ENCODE measurements at places on chromosomes 6 and 20.

DNA sequence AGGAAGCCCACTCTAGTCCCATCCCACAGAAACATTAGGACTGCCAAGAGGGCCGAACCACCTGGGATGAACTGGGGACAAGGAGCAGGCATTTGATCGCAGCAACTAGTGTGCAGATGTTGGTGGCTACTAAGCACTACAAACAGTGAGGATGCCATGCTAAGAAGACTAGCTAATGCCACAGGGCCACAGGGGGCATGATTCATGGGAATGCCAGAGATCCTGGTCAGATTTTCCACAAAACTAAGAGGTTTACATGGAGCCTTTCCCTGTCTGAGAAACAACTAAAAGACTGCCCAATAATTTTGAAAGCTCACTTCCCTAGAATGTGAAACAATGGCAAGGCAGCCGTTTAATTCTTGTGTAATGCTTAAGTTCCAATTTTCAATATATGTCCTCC lies 375.9 kb upstream of the PTCHD4 start:
- DNase-seq, result peak; percentile 3

DNA sequence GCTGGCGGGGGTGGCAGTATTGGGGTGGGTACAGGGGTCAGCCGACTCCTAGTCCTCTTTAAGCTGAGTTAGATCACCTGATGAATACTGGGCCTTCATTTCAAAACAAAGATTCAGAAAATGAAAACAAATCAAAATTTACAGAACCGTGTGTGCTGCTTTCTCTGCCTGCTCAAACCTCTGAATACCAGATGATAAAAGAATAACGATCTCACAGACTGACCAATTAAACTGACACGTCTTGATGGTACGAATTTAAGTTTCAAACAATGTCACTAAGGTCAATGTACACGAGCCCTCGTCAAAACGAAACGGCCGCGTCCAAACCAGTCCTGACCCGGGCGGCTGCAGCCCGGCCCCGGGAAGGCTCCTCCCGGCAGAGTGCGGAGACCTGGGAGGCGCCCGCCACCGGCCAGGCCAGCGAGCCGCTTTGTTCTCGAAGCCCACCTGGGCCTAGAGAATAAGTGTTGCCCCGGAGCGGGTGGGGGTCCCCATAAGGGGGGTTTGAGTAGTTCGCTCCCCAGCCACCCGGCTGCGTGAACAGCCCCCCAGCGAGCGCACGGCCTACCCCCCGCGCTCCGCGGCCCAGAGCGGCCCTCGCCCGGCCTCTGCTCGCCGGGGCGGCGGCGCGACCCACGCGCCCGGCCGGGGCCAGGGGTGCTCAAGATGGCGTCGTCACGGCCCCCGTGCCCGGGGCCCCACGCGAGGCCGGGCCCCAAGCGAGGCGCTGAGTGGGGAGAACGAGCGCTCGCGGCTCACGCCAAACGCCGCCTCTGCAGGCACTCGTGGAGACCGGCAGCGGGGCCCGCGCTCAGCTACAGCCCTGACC lies 728 bp downstream of the PSMA7 start:
- DNase-seq, result no peak

- DNase-seq, result no peak
Measured at GRCh38 chr6:39339096-39339867, 16.8 kb upstream of the KCNK16 start.

GRCh38 chr6:154479351-154479769 lies 31.1 kb downstream of the CNKSR3 start:
- DNase-seq, result no peak

- DNase-seq, result no peak
Measured at GRCh38 chr20:3727401-3728021, 5.0 kb upstream of the HSPA12B start.

DNA sequence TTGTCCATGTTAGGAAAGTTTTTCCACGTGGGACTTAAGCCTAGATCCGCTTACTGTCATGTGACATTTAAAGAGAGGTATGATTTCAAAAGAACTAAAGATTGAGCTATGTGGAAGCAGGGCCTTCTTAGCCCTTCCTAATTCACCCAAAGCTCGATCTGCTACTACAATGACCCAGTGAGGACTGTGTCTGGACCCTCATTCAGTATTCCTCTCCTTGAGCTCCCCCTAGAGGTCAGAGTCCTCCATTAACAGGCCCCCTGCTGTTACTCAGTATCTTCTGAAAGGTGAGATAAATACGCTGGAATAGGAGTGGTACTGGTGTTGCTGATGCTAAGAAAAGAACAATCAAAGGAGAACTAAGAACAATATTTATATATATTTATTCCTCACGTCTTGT lies 414.0 kb downstream of the GJA1 start:
- peak; percentile 10 for DNase-seq

DNA sequence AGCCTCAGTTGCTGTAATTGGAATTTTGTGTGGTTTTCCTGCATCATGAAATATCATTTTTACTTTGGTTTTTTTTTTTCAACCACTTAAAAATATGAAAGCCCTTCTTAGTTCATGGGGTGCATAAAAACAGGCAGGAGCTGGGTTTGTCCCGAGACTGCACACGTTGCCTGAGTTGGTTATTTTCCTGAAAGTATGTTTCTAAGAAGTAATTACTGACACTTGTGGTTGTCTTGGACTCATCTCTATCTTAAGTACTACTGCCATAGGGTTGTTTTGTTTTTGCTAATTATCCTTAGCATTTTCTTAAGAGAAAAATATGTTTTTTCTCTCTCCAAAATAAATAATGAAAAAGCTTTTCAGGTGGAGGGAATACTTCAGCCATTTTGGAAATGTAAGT lies 40.1 kb downstream of the FAM120B start:
- no peak for DNase-seq

DNA sequence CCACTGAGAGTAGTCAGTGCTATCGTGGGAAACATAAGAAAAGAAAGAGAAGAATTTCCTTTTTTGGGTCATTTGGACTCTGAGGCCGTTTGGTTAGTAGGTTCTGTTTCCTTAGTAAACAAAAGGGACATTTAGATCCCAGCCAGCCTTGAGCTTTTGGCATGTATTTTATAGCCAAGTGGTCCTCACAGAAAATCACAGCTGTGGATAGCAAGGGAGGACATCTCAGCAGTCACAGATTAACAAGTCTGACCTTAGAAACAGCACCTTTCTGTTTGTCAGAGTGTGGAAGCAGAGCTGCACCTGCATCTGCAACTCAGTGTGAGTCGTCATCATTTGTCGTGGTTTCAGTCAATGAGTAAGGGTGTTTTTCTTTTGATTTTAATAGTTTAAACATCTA lies 40.5 kb downstream of the FAM120B start:
- DNase-seq, result no peak

DNA sequence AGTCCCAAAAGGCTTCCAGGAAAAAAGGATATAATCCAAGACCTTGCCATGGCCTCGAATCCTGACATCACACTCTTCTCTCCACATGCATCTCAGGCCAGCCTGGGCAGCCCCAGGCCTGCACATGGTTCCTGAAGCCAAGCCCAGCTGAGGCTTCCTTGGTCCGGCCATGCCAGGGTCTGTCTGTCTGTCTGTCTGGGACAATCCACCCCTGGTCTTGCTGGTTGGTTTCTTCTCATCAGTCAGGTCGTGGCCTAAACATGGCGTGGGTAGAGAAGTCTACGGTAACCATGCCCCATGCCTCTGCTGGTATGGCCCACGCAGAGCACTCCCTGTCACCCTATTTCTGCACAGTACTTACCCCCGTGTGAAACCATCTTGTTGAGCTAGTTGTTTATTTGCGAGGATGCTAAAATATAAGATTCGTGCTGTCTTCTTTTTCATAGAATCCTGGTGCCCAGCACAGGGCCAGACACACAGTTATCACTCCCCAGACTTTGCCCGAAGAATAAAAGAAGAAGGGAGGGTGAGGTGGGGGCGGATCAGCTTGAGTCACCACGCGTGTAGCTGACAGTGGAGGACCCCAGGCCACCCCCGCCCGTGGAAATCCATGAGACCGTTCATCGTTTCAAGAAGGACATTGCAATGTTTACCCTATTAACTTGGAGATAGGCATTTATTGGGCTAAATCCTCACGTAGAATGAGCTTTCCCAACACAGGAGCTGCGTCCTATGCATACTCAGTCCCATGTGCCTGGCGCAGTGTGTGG lies 107.2 kb downstream of the RNASET2 start:
- DNase-seq, result no peak

GRCh38 chr6:73108949-73109348 lies 116.3 kb downstream of the KHDC1L start:
- DNase-seq, result no peak

DNA sequence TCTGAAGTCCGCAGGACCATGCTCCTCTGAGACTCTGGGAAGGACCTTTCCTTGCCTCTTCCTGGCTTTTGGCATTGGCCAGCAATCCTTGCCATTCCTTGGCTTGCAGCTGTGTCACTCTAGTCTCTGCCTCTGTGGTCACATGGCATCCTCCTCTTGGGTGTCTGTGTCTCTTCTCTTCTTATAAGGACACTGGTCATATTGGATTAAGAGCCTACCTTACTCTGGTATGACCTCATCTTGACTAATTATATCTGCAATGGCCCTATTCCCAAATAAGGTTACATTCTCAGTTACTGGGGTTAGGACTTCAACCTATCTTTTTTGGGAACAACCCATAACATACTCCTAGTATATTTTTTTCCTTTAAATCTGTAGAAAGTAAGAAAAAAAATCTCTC lies 49.9 kb upstream of the GTSF1L start:
- no peak for DNase-seq

- DNase-seq, result no peak
Measured at GRCh38 chr20:59670786-59671492, 66.6 kb downstream of the PHACTR3 start.

- DNase-seq, result no peak
Measured at GRCh38 chr6:130421585-130421984, 55.8 kb downstream of the TMEM200A start.

- DNase-seq, result no peak
Measured at GRCh38 chr6:34714663-34715062, 18.1 kb upstream of the ILRUN start.

DNA sequence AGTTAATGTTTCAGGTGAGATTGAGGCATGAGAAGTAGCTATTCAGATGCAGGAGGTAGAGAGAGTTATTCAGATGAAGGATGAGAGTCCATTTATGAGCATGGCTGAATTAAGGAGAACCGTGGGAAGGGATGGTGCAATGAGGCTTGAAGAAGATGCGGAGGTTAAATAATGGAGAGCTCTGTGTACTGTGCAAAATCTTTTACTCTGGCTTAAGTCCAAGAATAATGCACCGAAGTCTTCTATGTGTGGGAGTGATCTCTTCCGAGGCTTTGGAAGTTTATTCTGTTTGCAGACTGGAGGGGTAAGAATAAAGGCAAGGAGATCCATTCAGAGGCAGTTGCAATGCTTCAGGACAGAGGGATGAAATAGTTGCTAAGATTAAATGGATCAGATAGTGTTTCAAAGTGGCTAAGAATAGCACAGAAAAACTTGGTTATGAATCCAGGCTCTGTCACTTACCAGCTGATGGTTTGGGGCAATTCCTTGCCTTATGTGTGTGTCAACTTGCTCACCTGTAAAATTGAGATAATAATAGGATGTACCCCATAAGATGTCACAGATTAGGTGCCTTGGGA lies 467.1 kb downstream of the HDGFL1 start:
- DNase-seq, result no peak

- no peak for DNase-seq
Measured at GRCh38 chr6:74069089-74069581, 373.1 kb downstream of the CD109 start.

- no peak for DNase-seq
Measured at GRCh38 chr20:45823949-45824835, 2.9 kb downstream of the TNNC2 start.
